Immature natural killer cell (primary cell): ENCODE measurements at places on chromosomes 7 and 10.

GRCh38 chr7:106589198-106589879, 71.6 kb downstream of the CCDC71L start:
- H3K36me3 ChIP-seq = no peaks in the 10 kb centered on the region
- no peaks in the 10 kb centered on the region for H3K4me1 ChIP-seq
- no peak overlapping the region for H3K4me3 ChIP-seq
- no peak for DNase-seq

DNA sequence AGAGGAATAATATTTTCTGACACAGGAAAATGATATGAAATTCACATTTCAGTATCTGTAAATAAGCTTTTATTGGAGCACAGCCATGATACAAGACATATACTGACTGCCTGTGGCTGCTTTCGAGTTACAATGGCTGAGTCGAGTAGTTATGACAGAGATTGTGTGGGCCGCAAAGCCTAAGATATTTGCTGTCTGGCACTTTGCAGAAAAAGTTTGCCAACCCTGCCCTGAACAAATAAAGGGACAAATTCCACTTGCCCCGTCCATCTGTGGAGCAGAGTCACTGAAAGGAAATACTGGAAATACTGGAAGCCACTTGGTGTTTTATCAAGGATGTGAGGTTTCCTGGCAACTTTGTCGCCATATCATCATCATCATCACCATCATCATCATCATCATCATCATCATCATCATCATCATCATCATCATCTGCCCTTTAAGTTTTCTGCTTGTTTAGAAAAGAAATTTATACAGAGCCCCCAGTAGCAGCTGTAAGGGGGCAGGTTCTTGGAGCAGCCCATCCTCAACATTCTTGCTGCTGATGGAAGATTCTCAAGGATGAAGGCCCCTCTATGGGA, 85.8 kb downstream of the TCF7L2 start:
- no peaks in the 10 kb centered on the region for H3K36me3 ChIP-seq
- H3K27me3 ChIP-seq = no peaks in the 10 kb centered on the region
- DNase-seq = no peak
- H3K27ac ChIP-seq = no peak overlapping the region
- H3K4me1 ChIP-seq = no peaks in the 10 kb centered on the region

DNA sequence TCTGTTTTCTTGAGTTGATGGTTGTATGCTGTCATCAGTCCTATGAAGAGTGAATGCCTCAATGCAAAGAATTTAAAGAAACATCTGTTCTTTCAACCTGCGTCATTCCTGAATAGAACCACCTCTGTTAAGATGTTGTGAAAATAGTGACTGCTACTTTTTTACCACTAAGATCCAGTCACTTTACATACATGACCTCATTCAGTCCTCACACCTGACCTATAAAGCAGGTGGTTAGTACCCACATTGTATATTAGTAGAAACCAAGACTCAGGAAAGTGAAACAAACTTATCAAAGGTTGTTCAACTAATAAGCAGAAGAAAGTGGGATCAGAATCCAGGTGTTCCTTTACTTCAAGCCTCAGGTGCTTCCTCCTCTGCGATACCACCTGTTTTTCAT, 64.8 kb downstream of the ITGB8 start:
- H3K36me3 ChIP-seq = no peaks in the 10 kb centered on the region
- no peaks in the 10 kb centered on the region for H3K4me1 ChIP-seq
- peaks cover 2% of the 10 kb centered on the region for H3K27me3 ChIP-seq
- no peak overlapping the region for H3K4me3 ChIP-seq

DNA sequence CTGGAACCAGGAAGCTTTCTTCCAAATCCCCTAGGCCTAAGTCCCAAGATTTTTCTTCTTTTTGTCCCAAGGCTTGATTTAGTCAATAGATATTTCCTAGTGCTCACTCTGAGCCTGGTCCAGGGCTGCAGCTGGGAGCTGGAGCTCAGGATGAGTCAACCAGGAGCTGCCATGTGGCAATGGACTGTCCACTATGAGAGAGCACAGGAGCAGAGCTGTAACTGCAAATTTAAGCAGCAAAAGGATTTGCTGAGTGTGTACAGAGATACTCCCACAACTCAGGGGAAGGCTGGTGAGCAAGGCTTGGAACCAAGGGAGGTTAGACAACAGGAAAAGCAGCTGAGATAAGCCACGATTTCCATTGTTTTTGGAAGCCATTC, 92.1 kb upstream of the CXCL12 start:
- no peaks in the 10 kb centered on the region for H3K36me3 ChIP-seq
- H3K4me3 ChIP-seq = no peak overlapping the region
- no peak overlapping the region for H3K27ac ChIP-seq
- peaks cover 3% of the 10 kb centered on the region for H3K27me3 ChIP-seq
- no peaks in the 10 kb centered on the region for H3K4me1 ChIP-seq

- no peaks in the 10 kb centered on the region for H3K4me1 ChIP-seq
- DNase-seq = no peak
- no peak overlapping the region for H3K27ac ChIP-seq
Observed at GRCh38 chr10:35881320-35881719, 239.2 kb upstream of the FZD8 start.

DNA sequence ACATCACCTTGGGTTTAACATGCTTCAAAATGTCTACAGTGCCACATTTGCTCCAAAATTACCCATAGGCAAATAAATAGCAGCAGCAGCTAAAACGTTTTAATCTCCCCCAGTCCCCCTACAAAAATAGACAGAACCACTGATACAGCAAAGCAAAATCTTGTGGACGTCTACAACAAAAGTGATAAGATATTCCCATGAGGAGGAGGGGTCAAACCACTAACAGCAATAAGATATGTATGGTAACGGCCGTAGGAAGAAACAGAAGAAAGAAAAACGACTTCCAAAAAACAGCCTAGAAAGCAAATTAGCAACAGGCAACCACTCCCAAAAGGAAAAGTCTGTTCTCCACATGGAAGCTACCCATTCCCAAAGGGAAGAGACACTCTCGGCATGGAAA, 34.5 kb upstream of the ST8SIA6 start:
- H3K36me3 ChIP-seq = peaks cover 6% of the 10 kb centered on the region
- no peaks in the 10 kb centered on the region for H3K4me1 ChIP-seq
- no peak for DNase-seq
- no peak overlapping the region for H3K4me3 ChIP-seq
- H3K27ac ChIP-seq = no peak overlapping the region
- no peaks in the 10 kb centered on the region for H3K27me3 ChIP-seq

GRCh38 chr10:103636492-103636891, 143.0 kb downstream of the NEURL1 start:
- peaks cover 13% of the 10 kb centered on the region for H3K4me1 ChIP-seq
- no peak overlapping the region for H3K27ac ChIP-seq
- no peaks in the 10 kb centered on the region for H3K36me3 ChIP-seq
- H3K4me3 ChIP-seq = no peak overlapping the region
- no peak for DNase-seq

DNA sequence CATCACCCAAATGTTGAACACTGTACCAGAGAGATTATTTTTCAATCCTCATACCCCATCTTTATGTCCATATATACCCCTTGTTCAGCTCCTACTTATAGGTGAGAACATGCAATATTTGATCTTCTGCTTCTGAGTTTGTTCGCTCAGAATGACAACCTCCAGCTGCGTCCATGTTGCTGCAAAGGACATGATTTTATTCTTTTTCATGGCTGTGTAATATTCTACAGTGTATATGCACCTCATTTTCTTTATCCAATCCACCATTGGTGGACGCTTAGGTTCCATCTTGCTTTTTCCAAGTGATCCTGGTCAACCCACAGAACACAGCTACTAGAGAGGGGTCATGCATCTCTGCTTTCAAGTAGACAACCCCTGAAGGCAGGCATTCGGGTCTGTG, 99.5 kb downstream of the MYL10 start:
- H3K4me1 ChIP-seq = peaks cover 5% of the 10 kb centered on the region
- H3K4me3 ChIP-seq = no peak overlapping the region
- DNase-seq = no peak
- H3K27ac ChIP-seq = no peak overlapping the region
- no peaks in the 10 kb centered on the region for H3K27me3 ChIP-seq
- H3K36me3 ChIP-seq = no peaks in the 10 kb centered on the region

DNA sequence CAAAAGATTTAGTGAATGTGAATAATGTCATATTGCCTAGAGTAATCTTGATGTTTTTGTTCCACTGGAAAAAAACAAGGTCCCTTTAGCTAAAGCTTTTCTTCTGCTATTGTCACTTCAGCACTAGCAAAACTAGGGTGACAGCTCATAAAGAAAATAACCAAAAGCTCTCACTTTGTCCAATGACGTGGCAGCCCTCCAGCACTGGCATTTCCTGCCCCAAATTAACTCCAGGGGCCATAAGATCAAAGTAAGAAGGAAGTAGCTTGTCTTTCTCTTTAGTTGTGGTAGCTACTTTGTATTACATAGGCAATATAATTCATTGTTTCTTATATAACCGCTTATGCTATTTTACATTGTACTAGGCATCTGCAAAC, 47.3 kb downstream of the LRRN3 start:
- H3K27ac ChIP-seq = peak overlapping the region; percentile 34
- H3K4me1 ChIP-seq = peaks cover 16% of the 10 kb centered on the region
- peak; percentile 22 for DNase-seq
- H3K36me3 ChIP-seq = no peaks in the 10 kb centered on the region
